Urinary bladder (tissue), 4 donors: ENCODE measurements at places on chromosomes 5 and 9. TPM values are rescaled to one million over a fixed set of nuclear protein-coding genes. Genes with fewer than 3 reads are reported as not detected.

DNA sequence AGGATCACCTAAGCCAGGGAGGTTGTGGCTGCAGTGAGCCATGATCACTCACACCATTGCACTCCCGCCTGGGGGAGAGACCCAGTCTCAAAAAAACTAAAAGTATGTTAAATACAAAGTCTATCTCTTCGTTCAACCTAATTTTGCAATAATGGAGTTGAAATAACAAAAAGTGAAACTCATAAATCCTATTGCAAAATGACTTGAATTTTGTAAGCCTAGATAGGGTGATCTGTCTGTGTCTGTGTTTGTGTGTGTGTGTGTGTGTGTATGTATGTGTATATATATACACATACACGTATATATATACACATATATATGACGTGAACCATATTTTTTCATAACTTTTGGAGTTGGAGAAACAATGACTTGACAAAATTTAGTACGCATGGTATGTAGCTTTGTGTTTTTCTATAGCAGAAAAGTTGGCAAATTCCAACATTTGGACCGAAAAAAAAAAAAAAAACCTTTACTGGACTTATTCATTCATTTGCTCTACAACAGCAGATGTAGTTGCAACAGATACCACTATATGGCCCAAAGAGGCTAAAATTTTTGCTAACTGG lies 76.9 kb upstream of the CDH6 start:
- no peak for DNase-seq

DNA sequence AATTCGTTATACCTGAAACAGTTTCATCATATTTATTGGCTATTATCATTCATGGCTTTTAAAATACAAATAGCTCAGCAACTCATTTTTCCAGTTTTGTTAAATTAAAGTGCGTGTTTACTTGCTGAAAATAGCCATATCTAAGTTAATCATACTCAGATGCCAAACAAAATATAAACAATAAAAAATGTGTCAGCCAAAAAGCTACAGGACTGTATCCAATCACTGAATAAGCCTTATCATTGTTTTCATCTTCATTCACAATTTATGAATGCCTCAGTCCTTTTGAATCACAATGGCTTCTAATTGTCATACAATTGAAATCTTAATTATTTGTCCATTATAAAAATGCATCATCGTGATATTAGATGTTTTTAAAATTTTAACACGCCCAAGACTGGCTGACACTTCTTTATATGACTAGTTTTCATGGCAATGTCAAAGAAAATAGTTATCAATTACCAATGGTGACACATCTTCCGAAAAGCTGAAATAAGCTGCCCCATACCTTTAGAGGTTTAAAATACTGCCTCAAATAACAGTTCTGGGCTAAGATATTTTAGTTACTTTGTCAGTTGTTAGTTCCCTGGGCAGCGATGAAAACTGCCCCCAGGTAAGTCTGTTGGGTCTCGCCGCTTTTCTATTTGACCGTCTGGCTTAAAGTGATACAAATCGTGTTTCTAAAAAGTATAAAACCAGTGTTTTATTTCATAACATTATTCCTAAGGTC lies 1.8 kb downstream of the NFIB start:
- no peak for DNase-seq

DNA sequence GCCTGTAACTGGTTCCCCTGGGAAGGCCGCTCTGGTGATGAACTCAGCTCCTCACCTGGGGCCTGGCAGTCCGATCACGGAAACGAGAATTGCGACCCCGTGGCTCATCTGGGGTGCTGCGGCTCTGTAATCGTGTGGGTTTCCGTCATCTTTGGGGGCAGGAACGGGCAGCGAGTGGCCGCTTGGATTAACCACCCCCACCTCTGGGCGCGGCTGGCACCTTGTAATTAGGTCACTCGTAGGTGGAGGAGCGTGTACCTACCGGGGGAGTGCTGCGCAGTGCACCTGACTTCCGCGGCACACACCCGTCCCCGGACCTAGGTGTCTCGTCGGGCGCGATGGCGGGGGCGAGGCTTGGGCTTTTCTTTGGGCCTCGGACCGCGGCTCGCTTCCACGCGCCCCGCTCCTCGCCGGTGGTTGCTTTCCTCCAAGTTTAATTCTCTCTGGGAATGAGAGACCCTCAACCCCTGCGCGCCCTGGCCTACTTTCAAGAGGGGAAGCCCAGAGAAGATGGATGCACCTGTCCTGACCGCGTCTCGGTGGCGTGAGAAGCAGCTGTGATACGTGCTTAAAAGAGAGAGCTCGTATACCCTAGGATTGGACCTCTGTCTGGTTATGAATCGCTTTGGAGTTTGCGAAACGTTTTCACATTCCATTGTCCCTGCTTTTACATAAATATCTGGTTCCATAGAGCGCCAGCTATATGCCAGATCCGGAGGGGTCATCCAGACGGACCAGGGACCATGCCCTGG lies 744 bp upstream of the PPP2CA start:
- DNase-seq = no peak

GPR151 gene
- total RNA-seq = not detected

DNA sequence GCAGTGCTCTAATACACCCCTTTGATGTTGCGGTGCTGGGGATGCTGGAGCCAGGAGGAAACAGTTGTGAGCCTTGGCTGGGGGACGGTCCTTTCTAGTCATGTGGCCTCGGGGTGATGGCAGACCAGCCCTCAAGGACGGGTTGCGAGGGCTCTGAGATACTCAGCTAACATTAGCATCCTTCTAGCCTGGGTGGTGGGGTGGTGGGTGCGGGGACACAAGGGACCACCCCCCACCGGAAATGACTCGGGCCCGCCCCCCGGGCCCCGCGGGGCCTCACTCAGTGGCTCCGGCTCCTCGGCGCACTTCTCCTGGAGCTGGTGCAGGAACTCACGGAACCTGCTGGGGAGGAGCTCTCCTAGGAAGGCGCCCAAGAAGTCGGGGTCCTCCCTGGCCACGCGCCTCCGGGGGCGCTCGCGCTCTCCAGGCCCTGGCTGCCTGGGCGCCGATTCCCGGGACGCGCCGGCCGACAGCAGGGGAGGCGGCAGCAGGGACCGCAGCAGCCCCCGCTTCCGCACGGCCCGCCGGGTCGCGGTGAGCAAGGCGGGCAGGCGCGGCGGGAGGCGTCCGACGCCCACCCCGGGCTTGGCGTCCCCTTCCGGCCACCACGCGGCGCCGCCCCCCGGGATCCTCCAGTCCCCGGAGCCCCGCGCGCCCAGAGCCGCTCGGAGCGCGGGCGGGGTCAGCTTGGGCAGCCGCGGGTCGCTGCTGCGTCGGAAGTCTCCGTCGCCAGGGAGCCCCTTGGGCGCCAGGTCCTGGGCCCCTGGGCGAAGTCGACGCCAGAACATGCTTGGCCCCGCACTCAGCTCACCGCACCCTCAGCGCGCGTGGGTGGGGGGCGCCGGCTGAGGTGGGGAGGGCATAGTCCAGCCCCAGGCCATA lies 873 bp downstream of the C9orf50 start:
- DNase-seq = no peak

DBH gene
- total RNA-seq = 0.79 TPM

SH2D3C gene
- 11.6 TPM for total RNA-seq

GRCh38 chr5:38107096-38107495 lies 151.3 kb upstream of the EGFLAM start:
- DNase-seq = no peak

GRCh38 chr5:93150311-93151012 lies 430.6 kb downstream of the NR2F1-AS1 start:
- no peak for DNase-seq

DNA sequence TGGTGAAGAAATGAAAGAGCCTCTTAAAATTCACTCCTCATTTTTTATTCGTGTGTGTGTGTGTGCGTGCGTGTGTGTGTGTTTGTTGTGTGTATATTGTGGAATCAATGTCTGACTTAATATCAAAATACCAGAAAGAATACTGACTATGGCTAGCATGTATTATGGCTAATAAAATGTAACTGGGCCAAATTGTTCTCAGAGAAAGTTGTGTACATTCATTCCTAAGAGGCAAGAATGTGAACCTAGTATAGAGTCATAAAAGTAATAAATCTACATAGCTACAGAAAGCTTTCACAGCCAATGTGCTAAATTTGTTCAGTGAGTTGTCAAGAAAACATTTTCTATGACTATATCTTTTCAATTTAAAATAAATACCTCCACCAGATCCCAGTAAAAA lies 211.5 kb downstream of the EBF1 start:
- no peak for DNase-seq

DRD1 gene
- total RNA-seq = 4.2 TPM

GRCh38 chr9:13491138-13491492 lies 211.6 kb upstream of the MPDZ start:
- DNase-seq = no peak

FAF2 gene
- 43.4 TPM for total RNA-seq

DNA sequence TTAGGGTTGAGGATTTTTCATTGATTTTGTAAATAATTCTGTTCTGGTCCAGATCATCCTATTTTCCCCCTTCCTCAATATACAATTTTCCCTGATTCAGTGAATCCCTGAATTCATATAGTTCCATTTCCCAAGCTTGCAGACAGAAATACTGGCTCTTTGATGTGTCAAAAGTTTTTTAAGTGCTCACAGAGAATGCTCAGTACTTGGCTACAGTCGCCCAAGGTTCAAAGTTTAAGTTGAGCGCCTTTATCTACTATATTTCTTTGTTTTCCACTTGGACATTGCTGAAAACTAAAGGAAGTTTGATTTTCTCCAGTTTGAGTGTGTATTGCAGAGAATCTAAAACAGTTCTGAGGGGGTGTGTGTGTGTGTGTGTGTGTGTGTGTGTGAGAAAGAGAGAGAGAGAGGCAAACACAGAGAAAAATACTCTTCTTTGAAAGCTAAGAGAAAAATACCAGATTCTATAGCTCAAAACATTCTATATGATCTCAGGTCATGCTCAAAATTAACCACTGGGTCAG lies 136.2 kb upstream of the ACO1 start:
- no peak for DNase-seq

DNA sequence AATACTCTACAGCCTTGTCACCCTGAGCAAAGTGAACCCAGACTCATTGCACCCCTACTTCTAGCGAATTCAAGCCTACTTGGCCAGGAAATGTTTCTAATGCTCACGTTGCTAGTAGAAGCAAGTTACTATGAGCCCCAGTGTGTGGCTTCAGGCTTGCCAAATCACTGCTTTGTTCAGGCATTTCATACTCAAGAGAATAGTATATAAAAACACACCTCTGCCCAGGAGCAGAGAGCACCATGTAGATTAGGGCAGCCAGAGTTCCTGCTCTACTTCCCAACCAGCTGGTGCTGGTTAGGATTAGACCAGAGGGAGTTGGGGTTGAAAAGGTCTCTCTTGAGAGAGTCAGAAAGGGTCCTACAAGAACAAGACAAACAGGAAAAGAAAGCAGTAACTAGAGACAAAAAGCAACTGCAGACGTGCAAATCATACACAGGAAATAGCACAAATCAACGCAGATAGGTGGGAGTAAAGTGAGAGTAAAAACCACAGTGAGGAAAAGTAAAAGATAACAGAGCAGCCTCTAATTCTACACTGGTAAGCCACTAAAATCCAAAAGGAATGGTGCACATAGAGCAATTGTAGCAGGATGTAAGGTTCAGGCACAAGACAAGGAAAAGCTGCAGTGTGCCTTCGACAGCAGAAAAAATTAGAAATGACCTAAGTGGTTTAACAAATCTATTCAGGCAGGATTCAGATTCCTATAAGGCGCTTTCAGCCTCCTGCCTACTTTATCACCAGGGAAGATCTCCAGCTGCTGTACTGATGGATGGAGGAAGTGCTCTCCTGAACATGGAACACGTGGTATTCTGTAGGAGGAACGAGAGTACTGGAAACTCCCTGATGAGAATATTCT lies 49.6 kb upstream of the KIF2A start:
- no peak for DNase-seq

GRCh38 chr9:123929177-123929869 lies 603 bp downstream of the DENND1A start:
- no peak for DNase-seq

ANKRD18A gene
- total RNA-seq = 0.95 TPM

ARHGEF37 gene
- 5.6 TPM for total RNA-seq

DNA sequence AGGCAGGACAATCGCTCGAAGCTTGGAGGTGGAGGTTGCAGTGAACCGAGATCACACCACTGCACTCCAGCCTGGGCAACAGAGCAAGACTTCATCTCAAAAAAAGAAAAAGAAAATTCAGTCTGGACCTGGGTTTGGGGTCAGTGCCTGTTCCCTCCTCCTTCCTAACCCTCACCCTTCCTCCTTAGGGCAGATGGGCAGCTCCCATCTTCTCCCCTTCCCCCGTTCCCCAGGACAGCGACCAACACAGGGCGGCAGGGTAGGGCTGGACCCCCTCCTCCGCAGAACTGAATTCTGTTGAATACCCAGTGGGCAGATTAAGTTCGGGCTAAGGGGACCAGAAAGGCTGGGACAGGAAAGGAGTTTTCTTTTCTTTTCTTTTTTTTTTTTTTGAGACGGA lies 1.5 kb upstream of the RMND5B start:
- DNase-seq = no peak

GRCh38 chr5:68243251-68243650 lies 27.7 kb downstream of the PIK3R1 start:
- no peak for DNase-seq

GRCh38 chr9:79357616-79358015 lies 214.1 kb upstream of the TLE4 start:
- DNase-seq = no peak

DNA sequence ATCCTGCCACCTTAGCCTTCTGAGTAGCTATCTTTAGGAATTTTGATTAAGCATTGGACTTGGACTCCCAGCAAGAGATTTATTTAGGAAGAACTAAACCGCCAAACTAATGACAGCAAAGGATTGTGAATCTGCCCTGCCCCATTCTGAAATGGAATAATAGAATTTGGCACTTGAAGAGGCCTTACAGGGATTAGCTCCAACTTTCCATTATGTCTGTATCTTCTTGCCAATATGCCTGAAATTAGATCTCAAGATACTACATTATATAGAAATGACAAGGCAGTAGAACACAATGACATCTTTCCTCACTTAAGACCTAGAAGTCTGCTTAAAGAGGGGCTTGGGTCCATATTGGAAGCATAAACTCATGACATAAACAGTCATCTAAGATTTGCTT lies 77.0 kb upstream of the DPYSL3 start:
- no peak for DNase-seq

DNA sequence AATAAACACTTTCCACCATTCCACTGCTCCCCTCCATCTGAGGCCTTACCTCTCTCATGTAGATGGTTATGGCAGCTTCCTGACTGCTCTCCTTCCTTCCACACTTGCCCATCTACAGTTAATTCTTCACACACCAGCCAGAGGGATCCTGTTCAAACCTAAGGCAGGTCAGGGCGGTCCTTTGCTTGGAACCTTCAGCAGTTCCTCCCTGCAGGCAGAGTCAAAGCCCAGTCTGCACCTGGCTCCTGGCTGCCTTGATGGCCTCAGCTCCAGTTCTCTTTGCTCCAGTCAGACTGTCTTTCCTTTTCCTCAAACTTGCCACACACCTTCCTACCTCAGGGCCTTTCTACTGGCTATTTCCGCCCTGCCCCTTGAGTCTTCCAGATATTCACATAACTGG lies 30.2 kb upstream of the NR3C1 start:
- no peak for DNase-seq

DNA sequence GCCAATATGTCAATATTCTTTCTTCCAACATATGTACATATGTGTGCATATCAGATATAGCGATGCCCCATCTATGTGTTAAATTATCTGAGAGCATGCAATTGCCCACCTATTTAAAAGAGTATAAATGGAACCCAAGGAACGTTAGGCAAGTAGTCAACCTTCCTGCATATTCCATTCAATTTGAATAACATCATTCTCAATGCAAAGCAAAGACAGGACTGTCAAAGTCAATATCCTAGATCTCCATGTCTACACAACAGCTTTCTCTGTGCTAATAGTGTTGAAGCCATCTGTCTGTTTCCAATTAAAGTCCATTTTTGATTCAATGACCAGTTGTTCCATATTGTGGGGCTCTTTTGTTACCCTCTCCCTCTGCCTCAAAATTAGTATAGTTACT lies 85.3 kb upstream of the COX7C start:
- no peak for DNase-seq

- no peak for DNase-seq
Observed at GRCh38 chr9:99634186-99634585, 187.5 kb upstream of the NR4A3 start.
